Smooth muscle cell of the umbilical artery (primary cell): ENCODE measurements at places on chromosomes 5 and 9. TPM values are rescaled to one million over a fixed set of nuclear protein-coding genes. Genes with fewer than 3 reads are reported as not detected.

The DND1 gene
- total RNA-seq = 0.18 and 0.30 TPM in 2 replicates

The LRRC19 gene
- total RNA-seq = not detected in 2 replicates

The EPB41L4B gene
- total RNA-seq = 0.09 TPM in 1 of 2 replicates, not detected in the other

The TSSK1B gene
- 0.30 and 0.46 TPM in 2 replicates for total RNA-seq

The ZFP37 gene
- total RNA-seq = 1.9 and 2.4 TPM in 2 replicates

The CCDC171 gene
- total RNA-seq = 2.4 and 2.7 TPM in 2 replicates

The TCF7 gene
- under 0.01 and 0.09 TPM in 2 replicates for total RNA-seq

The EIF4EBP3 gene
- total RNA-seq = 0.28 TPM in 1 of 2 replicates, not detected in the other

The ANKRD18A gene
- total RNA-seq = not detected in 2 replicates

The KCNN2 gene
- 0.18 and 0.59 TPM in 2 replicates for total RNA-seq
